Activated CD4-positive, alpha-beta memory T cell treated with anti-CD3 and anti-CD28 coated beads for 36 hours (primary cell): ENCODE measurements at places on chromosomes 16 and 17.

DNA sequence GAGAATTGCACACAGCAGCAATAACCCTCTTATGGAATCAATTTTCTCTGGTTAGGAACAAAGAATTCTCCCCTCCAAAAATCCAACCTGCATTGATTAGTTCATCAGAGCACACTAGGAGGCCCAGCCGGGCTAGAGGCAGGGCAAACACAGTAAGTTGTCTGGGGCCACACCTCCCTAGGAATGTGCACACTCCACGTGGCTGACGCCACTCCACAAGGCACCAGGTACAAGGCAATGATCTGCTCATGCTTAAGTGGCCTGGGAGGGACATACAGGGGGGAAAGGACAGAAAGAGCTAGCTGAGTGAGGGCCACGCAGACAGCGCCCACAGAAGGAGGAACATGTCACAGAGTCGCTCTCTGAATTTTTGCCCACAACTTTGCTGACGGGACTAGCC, 107.6 kb downstream of the SLC39A11 start:
- DNase-seq = no peak

GRCh38 chr17:61494325-61495160, 42.3 kb downstream of the TBX4 start:
- DNase-seq = no peak

DNA sequence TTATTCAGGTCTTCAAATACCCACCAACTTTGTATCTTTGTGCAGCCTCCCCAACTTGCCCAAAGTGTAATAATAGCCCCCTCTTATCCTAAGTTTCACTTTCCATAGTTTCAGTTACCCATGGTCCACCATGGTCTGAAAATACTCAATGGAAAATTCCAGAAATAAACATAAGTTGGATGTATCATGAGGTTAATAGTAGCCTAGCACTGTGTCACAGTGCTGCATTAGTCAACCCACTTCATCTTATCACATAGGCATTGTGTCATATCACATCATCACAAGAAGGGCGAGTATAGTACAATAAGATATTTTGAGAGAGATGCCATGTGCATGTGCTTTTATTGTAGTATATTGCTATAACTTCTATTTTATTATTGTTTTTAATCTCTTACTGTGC, 21.9 kb downstream of the OMG start:
- no peak for DNase-seq

DNA sequence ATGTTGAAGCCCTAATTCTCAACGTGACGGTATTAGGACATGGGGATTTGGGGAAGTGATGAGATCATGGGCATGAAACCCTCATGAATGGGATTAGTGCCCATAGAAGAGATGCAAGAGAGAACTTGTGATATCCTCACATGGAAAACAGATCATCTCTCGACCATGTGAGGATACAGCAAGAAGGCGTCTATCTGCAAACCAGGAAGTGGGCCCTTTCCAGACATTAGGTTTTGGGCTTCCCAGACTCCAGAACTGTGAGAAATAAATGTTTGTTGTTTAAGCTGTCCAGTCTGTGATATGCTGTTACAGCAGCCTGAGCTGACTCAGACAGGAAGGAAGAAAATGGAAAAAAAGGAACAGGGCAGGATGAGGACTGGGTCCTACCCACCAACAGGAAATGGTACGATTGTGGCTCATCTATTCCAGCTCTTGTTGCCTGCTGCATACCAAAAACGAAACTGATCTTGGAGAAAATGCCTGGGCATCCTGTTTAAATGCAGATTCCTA, 21.9 kb upstream of the SSTR2 start:
- peak; percentile 53 for DNase-seq

GRCh38 chr16:49514073-49514980, 140.7 kb downstream of the C16orf78 start:
- DNase-seq = no peak

- DNase-seq = no peak
Measured at GRCh38 chr17:63286254-63286653, 159.9 kb downstream of the CYB561 start.

DNA sequence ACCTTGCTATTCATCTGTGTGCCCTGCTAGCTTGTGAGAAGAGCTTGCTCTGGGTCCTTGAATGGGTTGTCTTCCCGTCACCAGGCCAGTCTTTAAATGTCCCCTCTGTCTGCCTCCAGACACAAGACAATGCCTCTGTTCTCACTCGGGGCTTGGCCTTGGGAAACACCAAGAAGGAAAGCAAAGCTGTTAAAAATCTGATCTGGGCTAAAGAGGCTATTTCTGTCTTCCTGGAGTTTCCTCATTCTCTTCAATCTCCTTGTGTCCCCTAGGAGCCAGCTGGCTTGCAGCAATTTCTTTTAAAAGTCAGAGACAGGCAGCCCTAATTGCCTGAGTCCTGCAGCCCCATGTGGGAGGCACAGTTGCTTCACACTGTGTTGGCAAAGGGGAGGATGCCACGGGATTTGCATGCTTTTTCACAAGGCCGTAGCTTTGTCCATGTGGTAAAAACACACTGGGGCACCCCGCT, 2.5 kb downstream of the DNAI2 start:
- no peak for DNase-seq

GRCh38 chr16:6105115-6105514, 1007.5 kb upstream of the EEF2KMT start:
- no peak for DNase-seq

- no peak for DNase-seq
Measured at GRCh38 chr16:84827897-84828296, 8.1 kb downstream of the CRISPLD2 start.

DNA sequence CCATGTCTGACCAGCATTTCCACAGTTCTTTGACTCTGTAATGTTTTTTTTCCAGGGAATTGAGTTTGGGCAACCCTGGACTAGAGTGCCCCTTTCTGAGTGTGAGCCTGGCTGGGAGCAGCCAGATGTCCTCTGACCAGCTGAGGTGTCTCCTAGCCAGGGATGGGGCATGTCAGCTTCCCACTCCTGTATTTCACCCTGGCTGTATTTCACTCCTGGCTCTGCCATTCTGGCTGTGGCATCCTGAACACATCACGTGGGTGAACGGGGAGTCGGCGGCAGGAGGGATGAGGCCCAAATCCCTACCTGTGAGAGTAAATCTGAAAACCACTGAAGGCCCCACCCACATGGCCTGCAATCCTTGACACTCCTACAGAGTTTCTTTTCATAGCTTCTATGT, 31.3 kb downstream of the KDM8 start:
- no peak for DNase-seq

DNA sequence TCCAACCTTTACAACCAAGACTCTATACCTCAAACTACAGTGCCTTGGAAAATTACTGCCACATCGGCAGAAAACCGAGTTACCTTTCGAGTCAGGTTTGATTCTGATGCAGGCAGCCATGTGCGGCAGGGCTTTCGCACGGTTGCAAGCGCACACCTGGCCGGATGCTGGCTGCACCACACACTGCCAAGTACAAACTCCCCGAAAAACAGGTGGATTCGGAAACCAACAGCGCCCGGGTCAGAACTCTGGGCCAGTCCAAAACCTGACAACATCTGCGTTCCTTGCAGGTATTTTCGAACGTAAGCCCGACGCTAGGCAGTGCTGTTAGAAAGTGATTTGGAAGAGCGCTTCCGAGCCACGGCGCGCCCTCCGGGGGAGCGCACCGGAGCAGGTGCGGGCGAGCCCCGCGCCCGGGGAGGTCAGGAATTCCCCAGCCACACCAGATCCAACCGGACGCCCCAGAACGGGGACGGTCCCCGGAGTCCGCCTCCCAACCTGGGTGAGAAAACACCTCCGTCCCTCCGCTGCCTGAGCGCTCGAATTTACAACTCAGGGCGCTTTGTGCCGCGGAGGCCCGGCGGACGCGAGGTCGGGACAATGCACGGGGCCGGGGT, 1.2 kb downstream of the USP7 start:
- peak; percentile 73 for DNase-seq

GRCh38 chr16:77793417-77793816, 5.1 kb downstream of the VAT1L start:
- no peak for DNase-seq

- DNase-seq = no peak
Measured at GRCh38 chr17:81066072-81066471, 31.1 kb downstream of the BAIAP2 start.

DNA sequence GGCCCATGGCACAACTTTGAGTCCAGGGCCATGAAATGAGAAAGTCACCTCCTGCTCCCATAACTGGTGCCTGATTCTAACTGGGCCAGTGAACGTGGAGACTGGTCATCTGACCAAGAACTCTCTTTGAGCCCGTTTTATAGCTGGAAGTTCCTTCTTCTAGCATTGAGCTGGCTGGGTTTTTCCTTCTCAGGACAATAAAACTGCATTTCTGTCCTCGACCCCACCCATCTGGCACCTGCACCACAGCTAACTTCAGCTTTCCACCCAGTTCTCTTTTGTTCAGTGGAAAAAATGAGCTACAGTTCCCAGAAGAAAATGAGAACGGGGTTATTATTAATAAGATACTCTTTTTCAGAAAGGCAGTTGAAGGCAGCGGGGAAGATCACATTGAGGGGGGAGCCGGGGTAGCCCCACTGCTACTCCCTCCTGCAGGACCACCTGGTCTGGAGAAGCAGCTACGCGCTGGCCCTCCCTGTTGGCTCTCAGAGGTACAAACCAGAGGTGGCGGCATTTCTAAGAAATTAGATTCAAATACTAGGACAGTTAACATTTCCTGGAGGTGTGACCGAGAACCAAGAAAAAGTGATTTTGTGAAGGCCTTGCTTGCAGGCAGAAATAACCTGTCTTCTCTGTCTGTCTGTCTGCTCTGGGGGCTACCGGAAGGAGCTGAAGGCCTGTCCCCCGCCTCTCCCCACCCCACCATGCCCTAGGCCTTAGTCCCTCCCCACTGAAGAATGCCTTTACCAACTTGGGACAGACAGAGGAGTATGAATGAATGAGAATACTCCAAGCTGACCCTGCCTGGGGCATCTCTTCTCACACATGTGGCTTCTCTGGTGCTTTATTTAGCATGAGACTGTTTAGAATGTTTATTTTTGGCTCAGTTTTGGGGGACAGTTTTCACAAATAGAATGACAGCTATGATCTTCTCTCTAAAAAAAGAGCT, 123.9 kb downstream of the XYLT1 start:
- DNase-seq = peak; percentile 39

GRCh38 chr17:42167807-42168206, 13.0 kb upstream of the RAB5C start:
- DNase-seq = no peak

- no peak for DNase-seq
Measured at GRCh38 chr17:80829166-80829813, 162.4 kb upstream of the CHMP6 start.

- no peak for DNase-seq
Measured at GRCh38 chr17:49574945-49575678, 559 bp upstream of the NXPH3 start.

GRCh38 chr17:75115555-75115954, 5.8 kb downstream of the ARMC7 start:
- DNase-seq = no peak

- no peak for DNase-seq
Measured at GRCh38 chr17:32570081-32570396, 83.2 kb downstream of the CDK5R1 start.

DNA sequence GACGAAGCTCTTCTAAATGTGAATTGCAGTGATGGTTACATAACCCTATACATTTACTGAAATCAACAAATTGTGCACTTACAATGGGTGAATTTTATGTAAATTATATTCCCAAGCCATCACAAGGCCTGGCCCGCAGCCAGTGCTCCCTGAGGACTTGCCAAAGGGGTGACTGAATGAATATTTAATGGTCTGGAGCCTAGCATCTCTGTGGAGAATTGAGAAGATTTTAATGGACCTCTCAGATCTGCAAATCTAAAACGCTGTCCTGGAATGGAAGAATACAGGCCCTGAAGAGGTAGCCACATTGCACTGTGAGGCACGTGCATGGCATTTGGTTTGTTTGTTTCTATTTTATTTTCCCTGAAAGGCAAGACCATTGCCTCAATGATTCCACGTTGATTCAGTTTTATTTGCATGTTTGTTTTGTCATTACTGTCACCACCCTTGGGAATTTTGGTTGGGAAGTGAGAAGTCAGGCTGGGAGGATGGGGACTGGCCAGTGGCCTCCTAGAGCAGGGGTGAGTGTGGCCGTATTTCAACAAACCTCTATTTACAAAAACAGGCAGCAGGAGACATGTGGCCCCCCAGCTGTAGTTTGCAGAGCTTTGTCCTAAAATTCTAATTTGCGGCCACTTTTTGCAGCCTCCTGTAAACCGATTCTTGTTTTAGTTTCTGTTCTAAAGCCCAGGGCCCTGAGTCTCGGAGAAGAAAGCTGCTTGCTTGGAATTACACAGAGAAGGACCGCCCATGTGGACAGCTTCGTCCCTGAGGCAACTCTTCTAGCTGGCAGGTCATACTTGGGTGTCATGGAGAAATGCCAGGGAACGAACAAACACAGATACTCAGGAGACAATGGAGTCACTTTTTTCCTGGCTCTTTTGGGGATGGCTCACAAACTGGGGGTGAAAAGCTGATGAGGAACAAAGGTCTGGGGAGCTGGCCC, 40.5 kb upstream of the GCSH start:
- no peak for DNase-seq

DNA sequence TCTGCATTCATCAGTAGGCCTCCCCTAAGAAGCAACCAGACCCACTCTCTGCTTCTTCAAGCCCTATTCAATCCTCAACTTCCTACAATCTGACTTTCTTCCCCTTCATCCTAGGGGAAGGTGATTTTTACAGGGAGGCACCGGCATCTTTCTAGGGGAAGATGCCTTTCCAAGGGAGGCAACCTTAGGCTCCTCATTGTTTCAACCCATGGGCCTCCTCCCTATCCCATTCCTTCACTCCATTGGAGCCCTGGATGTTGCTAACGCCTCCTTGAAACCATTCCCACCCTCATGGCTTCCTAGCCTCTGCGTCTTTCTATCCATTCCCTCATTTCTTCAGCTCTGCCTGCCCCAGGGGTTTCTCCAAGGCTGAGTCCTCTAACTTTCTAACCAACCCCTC, 2.7 kb upstream of the CUEDC1 start:
- no peak for DNase-seq

DNA sequence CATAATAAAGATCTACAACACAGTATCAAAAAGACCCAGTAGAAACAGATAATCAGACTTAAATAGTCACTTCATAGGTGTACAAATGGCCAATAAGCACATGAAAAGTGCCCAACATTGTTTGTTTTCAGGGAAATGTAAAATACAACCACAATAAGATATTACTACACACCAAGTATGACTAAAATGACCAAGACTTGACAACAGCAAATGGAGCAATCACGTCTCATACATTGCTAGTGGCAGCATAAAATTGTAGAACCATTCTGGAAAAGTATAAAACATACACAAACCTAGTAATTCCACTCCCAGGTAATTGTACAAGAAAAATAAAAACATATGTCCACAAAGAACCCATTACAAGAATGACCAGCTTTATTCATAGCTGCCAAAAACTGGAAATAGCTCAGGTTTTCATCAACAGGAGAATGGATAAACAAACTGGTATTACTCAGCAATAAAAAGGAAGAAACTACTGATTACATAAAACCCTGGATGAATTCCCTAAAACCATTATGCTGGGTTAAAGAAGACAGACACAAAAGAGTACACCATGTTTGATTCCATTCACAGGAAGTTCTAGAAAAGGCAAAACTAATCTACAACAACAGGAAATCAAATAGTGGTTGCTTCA, 85.6 kb downstream of the TTC19 start:
- DNase-seq = no peak
